ENCODE measurements at places on chromosomes 5 and 9.

- DNase-seq = no peak
Observed at GRCh38 chr9:19310246-19310645, 69.8 kb downstream of the RPS6 start.

DNA sequence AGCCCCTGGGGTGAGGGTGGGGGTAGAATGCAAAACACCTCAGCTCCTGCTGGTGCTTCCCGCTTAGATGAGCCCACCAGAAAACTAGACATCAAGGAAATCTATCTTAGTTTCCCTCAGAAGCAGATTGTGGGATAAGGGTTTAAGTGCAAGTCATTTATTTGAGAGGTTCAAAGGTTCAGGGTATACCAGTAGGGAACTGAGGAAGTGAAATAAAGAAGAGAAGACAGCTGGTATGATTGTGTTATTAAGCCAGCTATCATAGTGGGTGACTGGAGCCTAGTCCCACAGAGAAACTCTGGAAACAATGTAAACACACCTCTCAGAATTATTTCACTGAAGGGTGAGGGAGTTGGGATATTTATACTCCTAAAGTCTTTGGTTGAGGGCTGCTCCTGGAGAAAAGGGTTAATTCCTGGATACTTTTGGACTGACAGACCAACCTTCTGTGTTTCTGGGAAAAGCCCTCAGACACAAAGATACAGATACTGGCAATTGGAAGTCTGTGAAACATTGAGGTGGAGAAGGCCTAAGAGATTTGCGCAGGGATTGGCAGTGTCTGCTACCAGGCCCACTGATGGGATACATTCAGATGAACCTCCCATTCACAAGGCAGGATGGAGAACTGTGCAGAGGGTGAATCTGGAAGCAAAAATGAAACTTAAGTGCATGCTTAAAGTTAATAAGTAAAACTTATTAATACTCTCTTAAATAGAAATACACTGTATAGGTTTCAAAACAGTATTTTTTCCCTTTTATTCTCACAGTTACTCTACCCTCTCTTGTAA lies 6.4 kb upstream of the DCTN4 start:
- DNase-seq = no peak

DNA sequence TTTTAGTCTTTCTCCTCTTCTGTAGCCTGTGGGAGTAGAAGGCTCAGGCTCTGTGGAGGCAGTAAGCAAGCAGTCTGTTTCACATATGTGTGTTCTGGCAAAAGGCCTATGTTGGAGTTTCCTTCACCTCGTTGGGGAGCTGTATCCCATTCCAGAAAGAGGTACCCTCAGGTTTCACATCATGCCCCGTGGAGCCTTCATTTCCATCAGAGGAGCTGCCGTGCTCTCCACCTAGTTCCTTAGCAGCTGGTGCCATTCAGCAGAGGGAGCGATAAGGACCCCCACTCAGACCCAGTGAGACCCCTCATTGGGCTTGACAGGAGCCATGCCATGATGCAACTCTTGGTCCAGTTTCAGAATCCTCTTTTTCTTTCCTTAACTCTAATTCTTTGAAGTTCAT lies 50.6 kb upstream of the ANGPTL2 start:
- DNase-seq = no peak

GRCh38 chr9:87502391-87503221 lies 4.9 kb downstream of the DAPK1 start:
- no peak for DNase-seq

DNA sequence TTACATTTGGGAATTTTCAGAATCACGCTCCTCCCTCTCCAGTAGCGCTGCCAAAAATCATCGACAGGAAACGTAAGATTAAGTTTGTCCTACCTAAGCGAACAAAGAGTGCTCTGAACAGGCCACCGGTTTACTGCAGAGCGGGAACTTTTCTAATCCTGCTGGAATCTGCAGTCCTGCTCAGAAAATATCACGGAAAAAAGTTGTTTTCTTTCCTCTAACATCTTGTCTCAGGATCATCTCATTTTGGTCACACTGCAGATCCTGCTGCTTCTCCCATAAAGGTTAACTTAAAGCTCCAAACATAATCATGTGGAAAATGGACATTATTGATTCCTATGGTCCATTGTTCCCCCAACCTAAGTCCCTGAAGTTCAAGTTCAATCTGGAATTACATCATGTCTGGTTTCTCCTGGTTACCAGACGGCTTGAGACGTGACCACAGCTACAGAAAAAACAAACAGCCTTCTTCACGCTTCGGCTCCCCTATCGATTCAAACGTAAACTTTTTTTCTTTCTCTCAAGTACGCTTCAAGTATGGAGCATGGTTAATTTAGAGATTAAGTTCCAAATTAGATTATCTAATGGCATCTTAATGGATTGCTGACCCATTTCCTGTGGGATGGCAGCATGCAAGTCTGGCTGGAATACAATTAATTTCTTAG lies 217.6 kb downstream of the NFIB start:
- no peak for DNase-seq

DNA sequence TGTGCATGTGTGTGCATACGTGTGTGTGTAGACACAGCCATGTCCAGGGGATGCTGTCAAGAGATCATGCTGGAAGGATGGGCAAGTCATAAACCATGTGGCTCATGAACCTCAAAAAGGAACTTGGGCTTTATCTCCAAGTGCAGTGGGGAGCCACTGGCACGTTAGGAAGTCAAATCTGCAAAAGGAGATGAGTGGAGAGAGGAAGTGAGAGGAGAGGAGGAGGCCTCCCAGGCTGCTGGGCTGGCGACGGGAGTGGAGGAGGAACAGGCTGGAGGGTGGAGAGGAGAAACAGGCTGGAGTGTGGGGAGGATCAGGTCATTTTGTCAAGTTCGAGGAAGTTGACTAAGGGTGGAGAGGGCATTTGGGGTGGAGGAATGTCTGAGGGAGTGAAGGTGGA lies 29.2 kb upstream of the TIFAB start:
- DNase-seq = no peak

GRCh38 chr5:177610131-177610769 lies 10.3 kb downstream of the B4GALT7 start:
- no peak for DNase-seq

GRCh38 chr5:55679556-55679955 lies 32.6 kb downstream of the SLC38A9 start:
- DNase-seq = no peak

All from activated CD4-positive, alpha-beta T cell treated with anti-CD3 and anti-CD28 coated beads, Interleukin-2, amount 50 U/mL, for 16 hours (primary cell).